A549 treated with GW870086 at 1 μM for 4 hours (cell line): ENCODE measurements at places on chromosomes 5 and 9. TPM values are rescaled to one million over a fixed set of nuclear protein-coding genes. Genes with fewer than 3 reads are reported as not detected.

The HTR4 gene
- not detected in 5 replicates for total RNA-seq

The SPINK6 gene
- 0.49 to 0.87 TPM (median 0.64 TPM) in 3 of 5 replicates, not detected in the others for total RNA-seq

The DDX4 gene
- not detected in 5 replicates for total RNA-seq

The CLK4 gene
- total RNA-seq, result 7.1 to 9.7 TPM (median 7.6 TPM) in 5 replicates

The SARDH gene
- total RNA-seq, result 0.05 to 0.14 TPM (median 0.06 TPM) in 3 of 5 replicates, not detected in the others

The ZBTB6 gene
- total RNA-seq, result 4.3 to 6.3 TPM (median 5.5 TPM) in 5 replicates

The ITGA2 gene
- 11.7 to 19.0 TPM (median 16.7 TPM) in 5 replicates for total RNA-seq

The C9orf153 gene
- total RNA-seq, result 0.08 to 0.65 TPM (median 0.17 TPM) in 3 of 5 replicates, not detected in the others

The NUDT12 gene
- 1.0 to 2.1 TPM (median 1.7 TPM) in 5 replicates for total RNA-seq

The IL13 gene
- total RNA-seq, result 0.12 TPM in 1 of 5 replicates, not detected in the others

The ADAMTS6 gene
- 0.03 to 0.16 TPM (median 0.06 TPM) in 5 replicates for total RNA-seq

The GGTA1 gene
- not detected in 5 replicates for total RNA-seq

The PAIP1 gene
- total RNA-seq, result 93.7 to 124 TPM (median 118 TPM) in 5 replicates

The C7 gene
- not detected in 5 replicates for total RNA-seq

The PCSK1 gene
- total RNA-seq, result 0.18 to 0.54 TPM (median 0.40 TPM) in 5 replicates

The SPATA9 gene
- total RNA-seq, result not detected in 5 replicates

The GARIN3 gene
- total RNA-seq, result not detected in 5 replicates

The C5orf52 gene
- total RNA-seq, result not detected in 5 replicates

The PLAC8L1 gene
- total RNA-seq, result 0.26 TPM in 1 of 5 replicates, not detected in the others

The SLC31A2 gene
- total RNA-seq, result 6.4 to 8.4 TPM (median 7.6 TPM) in 5 replicates

The PALM2AKAP2 gene
- 0.09 to 0.68 TPM (median 0.14 TPM) in 5 replicates for total RNA-seq

The STKLD1 gene
- total RNA-seq, result 0.53 to 1.2 TPM (median 0.68 TPM) in 5 replicates

The AJM1 gene
- 4.0 to 4.7 TPM (median 4.2 TPM) in 5 replicates for total RNA-seq

The SLU7 gene
- 39.3 to 61.2 TPM (median 44.5 TPM) in 5 replicates for total RNA-seq

The HTR1A gene
- total RNA-seq, result not detected in 5 replicates

The SLC36A2 gene
- total RNA-seq, result not detected in 5 replicates

The ENTREP1 gene
- 0.41 to 0.75 TPM (median 0.58 TPM) in 5 replicates for total RNA-seq

The EIF4EBP3 gene
- 1.1 to 3.0 TPM (median 2.1 TPM) in 5 replicates for total RNA-seq

The ECPAS gene
- 36.4 to 49.7 TPM (median 41.2 TPM) in 5 replicates for total RNA-seq

The RIC1 gene
- 11.0 to 15.3 TPM (median 13.2 TPM) in 5 replicates for total RNA-seq

The PSD2 gene
- 0.06 TPM in 1 of 5 replicates, not detected in the others for total RNA-seq

The MEIKIN gene
- total RNA-seq, result not detected in 5 replicates

The PLCXD3 gene
- 0.09 to 0.25 TPM (median 0.22 TPM) in 5 replicates for total RNA-seq

The SLC6A7 gene
- total RNA-seq, result 0.03 to 0.05 TPM in 2 of 5 replicates, not detected in the others

The CCNJL gene
- 10.5 to 13.8 TPM (median 12.5 TPM) in 5 replicates for total RNA-seq

The GABRA1 gene
- total RNA-seq, result not detected in 5 replicates

The PPIC gene
- total RNA-seq, result 16.5 to 17.7 TPM (median 16.6 TPM) in 5 replicates

The MEGF9 gene
- total RNA-seq, result 17.7 to 24.0 TPM (median 23.5 TPM) in 5 replicates

The PCDHAC2 gene
- 4.0 to 5.0 TPM (median 4.4 TPM) in 5 replicates for total RNA-seq

The ANKRD18B gene
- 3.3 to 7.2 TPM (median 6.8 TPM) in 5 replicates for total RNA-seq

The TNFAIP8 gene
- 12.4 to 23.2 TPM (median 15.7 TPM) in 5 replicates for total RNA-seq

The CATSPER3 gene
- total RNA-seq, result 0.19 to 0.50 TPM (median 0.37 TPM) in 5 replicates
